ENCODE measurements at places on chromosomes 2 and 18.

- DNase-seq: no peak
These were observed 38.2 kb downstream of the RMC1 start for GRCh38 chr18:23541349-23542093.

GRCh38 chr2:49444005-49444404, 289.7 kb upstream of the FSHR start:
- no peak for DNase-seq

- DNase-seq: no peak
These were observed 160.3 kb upstream of the ACAA2 start for GRCh38 chr18:49973592-49973991.

- DNase-seq: no peak
These were observed 30.3 kb downstream of the MOGAT1 start for GRCh38 chr2:222701721-222702131.

GRCh38 chr2:197358931-197359330, 48.4 kb upstream of the ANKRD44 start:
- no peak for DNase-seq

Measured in NCI-H1105 (cell line).